ENCODE measurements at places on chromosomes 16 and 17.

- H3K4me1 ChIP-seq: peaks cover 37% of the 10 kb centered on the region
- no peak overlapping the region for H3K27ac ChIP-seq
- no peak overlapping the region for H3K4me3 ChIP-seq
- no peaks in the 10 kb centered on the region for H3K27me3 ChIP-seq
- no peak for DNase-seq
Measured at GRCh38 chr17:82000803-82001570, 21.7 kb downstream of the CENPX start.

GRCh38 chr17:75412455-75413317 lies 7.2 kb upstream of the GRB2 start:
- DNase-seq: peak; percentile 67
- H3K27me3 ChIP-seq: peaks cover 5% of the 10 kb centered on the region

DNA sequence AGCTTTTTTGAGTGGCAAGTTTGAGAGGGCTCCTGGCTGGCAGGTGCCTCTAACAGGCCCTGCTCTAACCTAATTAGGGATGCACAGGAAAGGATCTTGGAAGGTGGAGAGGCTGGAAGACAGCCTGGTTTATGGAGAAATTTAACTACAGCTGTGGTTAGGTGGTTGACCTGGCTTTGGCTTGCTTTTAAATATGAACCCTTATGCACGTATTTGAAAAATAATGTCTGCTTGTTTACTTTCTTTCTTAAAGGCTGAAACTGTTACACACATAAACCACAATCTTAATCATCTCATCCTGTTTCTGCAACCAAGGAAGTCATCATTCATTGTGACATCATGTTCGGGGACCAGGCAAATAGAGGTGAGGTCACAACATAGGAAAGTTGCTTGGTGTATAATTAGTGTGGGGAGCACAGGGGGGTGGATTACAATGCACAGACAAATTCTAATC lies 23.1 kb upstream of the DHRS13 start:
- no peaks in the 10 kb centered on the region for H3K27me3 ChIP-seq
- peaks cover 18% of the 10 kb centered on the region for H3K4me1 ChIP-seq
- H3K36me3 ChIP-seq: peaks cover 76% of the 10 kb centered on the region
- no peak overlapping the region for H3K4me3 ChIP-seq
- peak; percentile 39 for DNase-seq
- peak overlapping the region; percentile 27 for H3K27ac ChIP-seq

DNA sequence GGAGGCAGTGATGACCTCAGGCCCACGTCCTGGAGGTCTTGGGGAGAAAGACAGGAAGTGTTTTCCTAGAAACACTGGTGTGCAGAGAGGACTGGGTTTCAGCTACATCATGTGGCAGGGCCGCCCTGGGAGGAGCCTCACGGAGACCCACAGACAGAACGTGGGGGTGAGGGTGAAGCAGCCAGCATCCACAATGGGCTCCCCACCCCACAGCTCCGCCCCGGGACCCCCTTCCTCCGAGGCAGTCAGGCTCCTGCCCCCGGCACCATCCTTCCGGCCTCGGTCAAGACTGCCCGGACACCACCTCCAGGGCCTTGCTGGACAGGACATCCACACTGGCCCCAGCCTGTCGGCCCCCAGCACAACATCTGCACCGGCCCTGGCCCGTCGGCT lies 51.1 kb downstream of the LMF1 start:
- no peak overlapping the region for H3K4me3 ChIP-seq
- no peaks in the 10 kb centered on the region for H3K27me3 ChIP-seq
- no peaks in the 10 kb centered on the region for H3K4me1 ChIP-seq

- H3K27me3 ChIP-seq: no peaks in the 10 kb centered on the region
- H3K4me3 ChIP-seq: no peak overlapping the region
- H3K4me1 ChIP-seq: peaks cover 22% of the 10 kb centered on the region
- DNase-seq: peak; percentile 93
- H3K36me3 ChIP-seq: no peaks in the 10 kb centered on the region
Measured at GRCh38 chr16:29943846-29944799, 17.8 kb upstream of the TMEM219 start.

DNA sequence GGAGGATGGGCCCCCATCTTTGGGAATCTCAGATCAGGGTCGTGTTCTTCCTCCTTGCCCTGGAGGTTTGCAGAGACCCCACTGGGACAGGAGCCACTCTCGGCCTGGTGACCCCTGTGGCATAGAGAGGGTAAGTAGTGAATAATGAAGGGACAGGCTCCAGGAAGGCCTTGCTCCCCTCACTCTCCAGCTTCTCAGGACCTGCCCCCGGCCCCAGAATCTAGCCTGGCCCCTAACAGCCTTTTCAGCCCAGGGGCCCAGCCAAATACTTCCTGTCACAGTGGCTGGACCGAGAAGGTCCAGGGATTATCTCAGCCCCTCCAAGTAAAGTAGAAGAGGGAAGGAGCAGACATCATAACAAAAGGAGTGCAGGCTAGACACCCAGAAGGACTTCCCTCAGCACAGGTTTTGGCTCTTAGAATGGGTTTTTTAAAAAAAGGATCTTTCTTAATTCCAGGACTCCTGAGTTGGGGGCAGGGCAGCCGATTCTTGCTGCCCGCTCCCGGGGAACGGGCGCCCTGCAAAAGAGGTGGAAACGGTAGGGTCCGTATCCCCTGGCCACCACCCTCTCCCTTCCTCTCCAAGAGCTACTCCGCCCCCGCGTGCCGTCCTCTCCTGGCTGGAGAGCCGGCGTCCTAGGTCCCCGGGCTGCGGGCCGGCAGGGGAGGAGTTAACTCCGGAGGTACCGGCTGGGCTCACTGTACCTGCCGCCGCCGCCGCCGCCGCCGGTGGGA lies 559 bp upstream of the NXPH3 start:
- H3K36me3 ChIP-seq: no peaks in the 10 kb centered on the region
- peaks cover 8% of the 10 kb centered on the region for H3K27me3 ChIP-seq
- H3K4me3 ChIP-seq: peak overlapping the region; percentile 52
- H3K4me1 ChIP-seq: peaks cover 22% of the 10 kb centered on the region
- no peak for DNase-seq

DNA sequence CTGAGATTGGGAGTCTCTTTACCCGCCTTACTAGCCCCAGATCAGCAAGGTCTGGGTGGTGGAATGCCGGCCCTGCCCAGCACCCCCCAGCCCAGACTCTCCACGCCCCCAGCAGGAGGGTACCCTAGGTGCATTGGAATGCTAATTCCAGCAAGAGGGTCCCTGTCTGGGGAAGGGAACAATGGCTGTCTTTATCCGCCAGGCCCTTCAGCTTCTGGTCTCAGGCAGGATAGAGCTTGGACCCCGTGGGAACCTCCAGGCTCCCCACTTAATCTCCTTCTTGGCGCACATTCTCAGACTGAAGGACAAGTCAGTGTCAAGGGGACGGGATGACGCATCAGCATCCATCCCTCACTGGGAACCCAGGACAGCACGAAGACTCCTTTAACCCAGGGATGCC lies 85.1 kb downstream of the LITAF start:
- no peaks in the 10 kb centered on the region for H3K27me3 ChIP-seq
- H3K4me3 ChIP-seq: no peak overlapping the region
- no peaks in the 10 kb centered on the region for H3K36me3 ChIP-seq
- no peak for DNase-seq
- peaks cover 39% of the 10 kb centered on the region for H3K4me1 ChIP-seq

GRCh38 chr17:10021272-10021984 lies 116.4 kb upstream of the RCVRN start:
- H3K4me3 ChIP-seq: no peak overlapping the region
- no peak overlapping the region for H3K27ac ChIP-seq
- H3K36me3 ChIP-seq: no peaks in the 10 kb centered on the region
- H3K4me1 ChIP-seq: no peaks in the 10 kb centered on the region
- no peaks in the 10 kb centered on the region for H3K27me3 ChIP-seq

All from SJSA1 (cell line).